ENCODE measurements at places on chromosomes 7 and 10.

GRCh38 chr10:117938104-117938503 is 108.6 kb downstream of the RAB11FIP2 start:
- DNase-seq = no peak

- DNase-seq = no peak
Observed at GRCh38 chr10:97435211-97435610, 9.2 kb downstream of the PGAM1 start.

DNA sequence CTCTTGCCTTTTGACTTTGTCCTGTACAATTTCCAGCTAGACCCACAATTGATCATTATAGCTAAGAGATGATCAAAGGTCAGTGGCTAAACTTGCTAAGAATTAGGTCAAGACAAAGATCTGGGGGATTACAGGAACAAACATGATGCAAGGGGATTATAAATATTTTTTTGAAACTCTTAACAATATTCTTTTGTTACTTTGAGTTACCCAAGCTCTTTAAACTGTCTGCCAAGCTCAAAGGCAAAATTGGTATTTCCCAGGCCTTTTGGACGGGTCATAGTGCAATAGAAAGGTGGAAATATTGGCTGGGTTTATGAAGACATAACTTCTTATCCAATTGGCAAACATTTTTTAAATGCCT is 23.4 kb downstream of the TBXAS1 start:
- DNase-seq = no peak

- DNase-seq = no peak
Observed at GRCh38 chr7:130352194-130353074, 7.8 kb downstream of the CPA5 start.

DNA sequence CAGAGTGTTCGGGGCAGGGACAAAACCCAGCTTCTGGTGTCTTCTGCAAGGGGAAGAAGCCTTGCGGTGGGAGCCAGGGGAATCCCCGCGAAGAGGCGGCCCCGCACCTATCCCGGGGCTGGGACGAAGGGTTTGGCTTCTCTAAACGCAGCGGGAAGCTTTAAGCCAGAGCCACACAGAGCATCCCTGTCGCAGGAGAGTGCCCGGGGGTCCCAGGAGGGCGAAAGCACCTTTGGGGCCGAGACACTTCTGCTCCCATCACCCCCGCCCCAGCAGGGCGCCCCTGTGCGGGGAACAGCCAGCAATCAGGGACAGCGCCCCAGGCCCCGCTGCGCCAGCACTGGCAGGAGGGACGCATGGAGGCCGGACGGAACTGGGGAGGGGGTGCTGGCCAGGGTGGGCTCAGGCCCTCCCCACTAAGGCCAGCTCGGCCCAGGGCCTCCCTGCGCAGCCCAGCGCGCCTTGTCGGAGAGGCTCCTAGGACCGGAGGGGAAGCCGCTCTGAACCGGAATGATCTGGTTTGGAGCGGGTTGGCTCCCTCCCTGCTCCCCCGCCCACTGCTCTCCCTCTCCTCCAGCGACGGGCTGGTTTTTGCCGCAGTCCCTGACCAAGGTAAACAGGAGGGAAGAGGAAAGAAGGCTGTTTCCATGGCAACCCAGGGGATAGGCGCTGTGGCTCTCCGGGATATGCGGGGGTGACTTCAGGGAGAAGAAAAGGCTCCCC is 63.9 kb downstream of the TMEM209 start:
- no peak for DNase-seq

GRCh38 chr7:130930681-130931080 is 196.7 kb upstream of the KLF14 start:
- DNase-seq = no peak

DNA sequence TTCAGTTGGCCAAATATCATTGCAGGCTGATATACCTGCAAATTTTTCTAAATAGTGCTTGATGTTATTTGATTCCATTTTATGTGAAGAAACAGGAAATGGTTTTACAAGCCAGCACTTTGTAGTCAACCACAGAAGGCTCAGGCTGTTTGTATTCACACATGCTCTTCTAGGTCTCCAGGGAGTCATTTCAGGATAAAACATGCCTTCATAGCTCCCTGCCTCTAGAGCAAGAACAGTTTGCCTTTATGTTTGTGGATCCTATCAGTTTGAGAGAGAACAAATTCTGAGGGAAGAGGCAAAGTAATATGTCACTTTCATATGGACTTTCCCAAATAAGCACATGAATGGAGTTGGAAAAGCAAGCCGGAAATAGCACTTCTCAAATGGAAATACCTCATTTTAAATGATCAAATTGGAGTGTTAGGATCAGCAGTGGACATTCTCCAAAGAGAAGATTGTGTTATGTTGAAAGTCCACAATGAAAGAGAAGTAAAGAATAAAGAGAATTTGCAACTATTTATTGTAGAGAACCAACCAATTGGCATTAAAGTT is 277.6 kb downstream of the KCND2 start:
- no peak for DNase-seq

DNA sequence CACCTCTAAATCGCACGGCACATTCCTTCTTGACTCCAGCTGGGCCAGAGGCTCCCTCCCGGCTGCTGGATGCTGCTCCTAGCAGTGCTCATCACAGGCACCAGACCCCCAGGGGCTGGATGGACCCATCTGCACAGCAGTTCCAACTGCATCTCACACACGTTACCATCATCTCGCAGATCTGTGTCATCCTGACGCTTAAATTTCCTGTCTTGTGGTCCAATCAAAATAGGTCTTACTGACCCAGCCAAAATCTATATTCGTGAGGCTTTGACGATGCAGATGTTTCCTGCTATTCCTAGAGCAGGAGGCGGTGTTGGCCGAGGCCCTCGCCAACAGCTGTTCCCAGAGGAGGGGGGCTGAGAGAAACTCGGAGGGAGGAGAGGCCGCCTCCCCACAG is 108.0 kb downstream of the MKI67 start:
- no peak for DNase-seq

- DNase-seq = peak; percentile 24
Observed at GRCh38 chr10:32957341-32958084, 517 bp downstream of the ITGB1 start.

DNA sequence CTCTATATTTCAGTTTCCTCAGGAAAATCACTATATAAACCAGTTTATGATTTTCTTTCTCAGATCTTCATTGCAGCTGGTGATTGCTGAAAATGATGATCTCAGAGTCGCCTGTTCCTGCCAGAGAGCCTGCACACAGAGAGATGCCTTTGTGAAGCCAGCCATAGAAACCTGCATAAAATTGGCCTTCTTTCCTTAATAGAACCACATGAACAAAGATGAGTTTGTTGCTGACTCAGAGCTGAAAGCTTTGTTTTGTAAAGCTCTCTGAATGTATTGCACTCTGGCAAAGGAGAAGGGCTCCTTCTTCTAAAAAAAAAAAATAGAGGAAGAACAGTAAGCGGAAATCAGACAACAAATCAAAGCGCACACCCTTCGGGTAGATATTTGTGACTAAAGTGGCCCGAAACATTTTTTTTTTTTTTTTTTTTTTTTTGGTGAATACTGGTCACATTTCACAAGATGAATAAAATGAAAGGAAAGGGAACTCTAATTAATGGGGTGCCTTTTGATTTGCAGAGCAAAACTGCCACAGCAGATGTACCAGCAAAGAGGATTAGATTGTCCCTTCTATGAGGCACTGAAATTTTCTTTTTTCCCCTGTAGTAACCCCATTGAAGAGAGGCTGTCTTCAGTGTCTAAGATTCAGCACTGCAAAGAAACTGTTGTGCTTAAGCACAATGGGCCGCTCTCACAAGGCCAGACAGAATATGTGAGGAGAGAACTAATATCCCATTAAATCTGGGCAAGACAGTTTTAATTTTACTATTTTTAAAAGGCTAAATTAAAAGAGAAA is 75.1 kb upstream of the PTPRZ1 start:
- DNase-seq = no peak

- no peak for DNase-seq
Observed at GRCh38 chr10:113566888-113567287, 14.0 kb downstream of the HABP2 start.

DNA sequence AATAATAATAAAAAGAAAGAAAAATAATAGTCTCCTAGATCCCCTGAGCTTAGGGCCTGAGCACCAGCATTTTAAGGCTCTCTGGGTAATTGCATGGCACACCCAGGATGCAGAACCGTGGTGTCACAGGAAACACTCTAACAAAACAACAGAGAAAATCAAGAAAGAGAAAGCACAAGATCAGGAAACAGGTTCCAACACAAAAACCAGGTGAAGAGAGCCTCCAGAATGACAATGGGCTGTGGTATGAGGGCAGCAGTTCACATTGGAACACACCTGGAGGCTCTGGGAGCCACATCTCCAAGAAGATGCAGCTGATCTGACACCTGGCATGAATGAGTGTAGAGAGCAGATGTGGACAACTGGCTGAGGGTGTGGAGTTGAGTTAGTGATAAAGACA is 7.1 kb downstream of the MMRN2 start:
- DNase-seq = no peak

GRCh38 chr10:44569193-44570091 is 184.5 kb upstream of the CXCL12 start:
- DNase-seq = no peak

DNA sequence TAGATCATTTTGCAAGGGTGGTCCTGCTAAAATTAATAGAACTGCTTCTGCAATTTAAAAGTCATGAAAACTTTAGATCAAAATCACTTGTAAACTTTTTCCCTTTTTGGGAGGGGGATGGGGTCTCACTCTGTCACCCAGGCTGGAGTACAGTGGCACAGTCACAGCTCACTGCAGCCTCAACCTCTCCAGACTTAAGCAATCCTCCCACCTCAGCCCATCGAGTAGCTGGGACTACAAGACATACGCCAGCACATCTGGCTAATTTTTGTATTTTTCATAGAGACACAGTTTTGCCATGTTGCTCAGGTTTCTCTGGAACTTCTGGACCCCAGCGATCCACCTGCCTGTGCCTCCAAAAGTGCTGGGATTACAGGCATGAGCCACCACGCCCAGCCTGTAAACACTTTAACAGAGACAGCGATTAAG is 79.7 kb downstream of the LRRC17 start:
- no peak for DNase-seq

DNA sequence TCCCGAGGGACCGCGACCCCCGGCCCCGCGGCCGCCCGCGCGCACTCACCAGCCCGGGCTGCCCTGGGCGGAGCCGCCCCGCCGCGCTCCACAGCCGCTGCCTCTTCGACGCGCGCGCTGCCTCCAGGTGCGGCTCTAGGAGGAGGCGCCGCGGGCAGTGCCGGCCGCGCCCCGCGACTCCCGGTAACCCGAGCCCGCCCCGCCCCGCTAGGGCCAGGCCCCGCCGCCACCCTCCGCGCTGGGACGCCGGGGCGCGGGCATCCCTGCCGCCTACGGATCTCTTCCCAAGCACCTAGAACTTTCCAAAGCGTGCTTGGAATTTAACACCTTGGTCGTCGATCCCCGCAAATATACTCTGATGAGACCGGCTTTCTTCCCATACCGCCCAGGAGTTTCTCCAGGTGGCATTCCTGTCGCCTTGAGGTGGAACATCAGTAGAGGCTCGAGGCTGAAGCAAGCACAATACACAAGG is at the start of gene SLC26A5:
SLC26A5 (minus strand) TSS at position 159 of the 472 bp plus-strand sequence. CDS start 24,693 bp downstream, outside the sequence.
- DNase-seq = no peak

DNA sequence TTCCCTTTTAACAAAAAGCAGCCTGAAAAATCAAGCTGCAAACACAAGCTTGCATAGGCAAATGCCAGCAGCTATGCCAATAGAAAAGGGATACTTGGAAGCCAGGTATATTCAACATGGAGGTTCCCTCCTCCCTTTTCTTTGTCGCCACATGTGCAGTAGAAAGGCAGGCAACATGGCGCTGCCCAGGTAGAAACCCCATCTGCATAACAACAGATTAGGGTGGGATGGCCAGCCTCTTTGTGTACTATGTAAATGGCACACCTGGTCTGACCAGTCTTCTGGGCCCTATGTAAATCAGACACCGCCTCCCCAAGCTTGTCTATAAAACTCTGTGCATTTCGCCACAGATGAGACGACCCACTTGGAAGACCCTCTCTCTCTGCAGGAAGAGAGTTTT is 58.1 kb downstream of the CCDC3 start:
- DNase-seq = no peak

All from T-helper 17 cell (primary cell).